ENCODE measurements at places on chromosomes 3 and 15.

GRCh38 chr3:134432236-134432635 lies 53.5 kb downstream of the ANAPC13 start:
- DNase-seq: no peak

- no peak for DNase-seq
These were observed 2.8 kb downstream of the NISCH start for GRCh38 chr3:52458031-52458760.

DNA sequence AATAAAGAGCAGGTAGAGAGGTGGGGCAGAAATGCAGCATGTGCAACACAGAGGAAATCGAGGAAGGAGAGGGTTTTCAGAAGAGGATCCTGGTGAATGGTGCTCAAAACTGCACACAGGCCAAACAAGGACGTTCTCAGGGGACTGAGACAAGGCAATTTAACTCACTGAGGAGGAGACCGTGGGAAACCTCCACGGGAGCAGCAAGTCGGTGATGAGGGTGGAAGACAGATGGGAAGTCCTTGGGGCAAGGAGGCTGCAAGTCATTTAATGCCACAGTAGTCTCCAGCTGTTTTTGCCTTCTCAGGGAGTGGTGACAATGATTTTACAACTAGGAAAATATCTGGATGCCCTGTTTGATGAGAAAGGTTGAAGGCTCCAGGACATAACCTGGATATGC lies 11.5 kb upstream of the PDIA5 start:
- no peak for DNase-seq

- no peak for DNase-seq
These were observed 13.9 kb upstream of the ANPEP start for GRCh38 chr15:89828281-89829145.

GRCh38 chr15:52193791-52194190 lies 2.6 kb upstream of the GNB5 start:
- DNase-seq: no peak

GRCh38 chr3:43004282-43004681 lies 25.2 kb downstream of the GASK1A start:
- DNase-seq: no peak

GRCh38 chr15:73989001-73989798 lies 2.9 kb downstream of the STOML1 start:
- DNase-seq: no peak

GRCh38 chr15:39281094-39281493 lies 299.8 kb upstream of the THBS1 start:
- no peak for DNase-seq

- DNase-seq: no peak
These were observed 66.7 kb downstream of the MYLK start for GRCh38 chr3:123817413-123817812.

- DNase-seq: no peak
These were observed 5.5 kb downstream of the ARPIN start for GRCh38 chr15:89907289-89907688.

- DNase-seq: no peak
These were observed 9.7 kb downstream of the ITIH4 start for GRCh38 chr3:52820736-52821135.

DNA sequence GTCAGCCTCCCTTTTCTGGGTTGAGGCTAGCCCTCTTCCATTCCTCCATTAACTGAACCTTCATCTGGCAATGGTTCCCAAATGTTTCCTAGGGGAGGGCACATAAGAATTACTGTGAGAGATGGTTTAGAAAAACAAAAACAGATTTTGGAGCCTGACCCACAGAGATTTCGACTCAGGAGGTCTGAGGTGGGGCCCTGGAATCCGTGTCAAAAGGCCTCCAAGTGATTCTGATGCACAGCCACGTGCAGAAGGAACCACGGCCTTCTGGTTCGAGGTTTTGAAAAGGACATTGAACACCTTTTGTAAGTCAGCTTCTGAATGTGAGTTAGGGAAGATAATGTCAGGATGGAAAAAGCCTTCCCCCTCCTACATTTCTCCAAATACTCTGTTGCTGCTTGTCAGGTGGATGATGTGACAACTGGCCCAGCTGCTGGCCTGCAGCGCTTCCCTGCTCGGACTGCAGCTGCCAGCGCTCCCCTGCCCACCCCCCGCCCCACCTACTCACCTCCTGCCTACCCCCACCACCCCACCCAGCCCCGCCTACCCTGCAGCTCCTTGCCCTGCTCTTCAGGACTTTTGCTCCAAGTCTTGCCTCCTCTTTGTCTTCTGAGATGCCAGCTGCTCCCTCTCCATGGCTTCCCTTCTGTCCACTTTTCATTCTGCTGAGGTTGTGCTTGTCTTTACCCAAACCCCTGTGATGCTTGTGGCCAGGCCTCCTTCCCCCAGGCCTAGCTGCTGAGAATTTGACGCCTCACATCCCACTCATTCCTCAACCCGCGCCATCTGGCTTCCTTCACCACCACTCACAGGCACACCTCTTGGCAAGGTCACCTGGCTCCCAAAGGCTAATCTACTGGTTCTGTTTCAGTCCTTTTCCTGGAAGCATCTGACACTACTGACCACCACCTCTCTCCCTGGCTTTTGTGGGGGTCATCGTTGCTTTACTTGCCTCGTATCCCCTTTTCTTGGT lies 6.6 kb downstream of the EHD4 start:
- DNase-seq: no peak

DNA sequence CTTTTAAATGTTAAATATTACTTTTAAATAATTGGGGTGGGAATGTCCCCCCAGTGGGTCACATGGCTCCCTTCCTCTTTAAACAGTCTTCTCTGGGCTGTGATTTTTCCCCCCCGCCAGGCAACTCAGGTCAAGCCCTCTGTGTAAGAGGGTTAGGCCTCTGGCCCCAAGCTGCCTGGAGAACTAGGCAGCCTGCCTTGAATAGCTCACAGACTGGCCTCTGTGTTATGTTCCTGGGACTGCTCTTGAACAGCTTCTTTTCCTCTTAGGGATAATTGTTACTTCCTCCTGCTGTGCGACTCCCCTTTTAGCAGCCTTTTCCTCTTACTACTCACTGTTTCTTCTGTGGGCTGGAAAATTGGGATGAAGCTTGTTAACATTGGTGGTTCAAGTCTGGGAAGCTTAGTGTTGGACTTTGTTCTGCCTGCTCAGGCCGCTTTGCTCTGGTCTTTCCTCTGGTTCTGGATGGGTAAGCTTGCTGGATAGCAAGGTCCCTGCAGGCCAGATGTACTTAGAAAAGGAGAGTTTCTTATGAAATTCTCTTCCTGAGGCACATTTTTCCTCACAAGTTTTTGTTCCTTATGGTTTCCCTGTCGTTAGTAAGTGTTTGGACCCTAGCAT lies 2.2 kb downstream of the TEX264 start:
- no peak for DNase-seq

DNA sequence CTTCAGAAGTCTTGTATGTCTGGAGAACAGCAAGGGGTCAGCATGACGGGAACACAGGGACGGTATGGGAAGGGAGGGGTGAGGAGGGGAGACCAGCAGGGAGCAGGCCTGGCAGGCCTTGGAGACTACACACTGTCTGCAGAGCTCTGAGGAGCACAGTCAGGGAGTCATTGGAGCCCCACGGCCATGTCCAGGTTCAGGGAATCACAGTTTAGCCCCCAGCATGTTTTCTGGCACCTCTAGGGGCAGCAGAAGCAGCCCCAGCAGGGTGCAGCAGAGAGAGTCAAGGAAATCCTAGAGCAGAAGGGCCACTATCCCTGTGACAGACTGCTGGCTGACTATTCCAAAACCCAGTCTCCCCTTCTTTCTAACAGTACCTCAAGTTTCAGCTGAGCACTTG lies 3.2 kb downstream of the LAMP3 start:
- DNase-seq: peak; percentile 24

DNA sequence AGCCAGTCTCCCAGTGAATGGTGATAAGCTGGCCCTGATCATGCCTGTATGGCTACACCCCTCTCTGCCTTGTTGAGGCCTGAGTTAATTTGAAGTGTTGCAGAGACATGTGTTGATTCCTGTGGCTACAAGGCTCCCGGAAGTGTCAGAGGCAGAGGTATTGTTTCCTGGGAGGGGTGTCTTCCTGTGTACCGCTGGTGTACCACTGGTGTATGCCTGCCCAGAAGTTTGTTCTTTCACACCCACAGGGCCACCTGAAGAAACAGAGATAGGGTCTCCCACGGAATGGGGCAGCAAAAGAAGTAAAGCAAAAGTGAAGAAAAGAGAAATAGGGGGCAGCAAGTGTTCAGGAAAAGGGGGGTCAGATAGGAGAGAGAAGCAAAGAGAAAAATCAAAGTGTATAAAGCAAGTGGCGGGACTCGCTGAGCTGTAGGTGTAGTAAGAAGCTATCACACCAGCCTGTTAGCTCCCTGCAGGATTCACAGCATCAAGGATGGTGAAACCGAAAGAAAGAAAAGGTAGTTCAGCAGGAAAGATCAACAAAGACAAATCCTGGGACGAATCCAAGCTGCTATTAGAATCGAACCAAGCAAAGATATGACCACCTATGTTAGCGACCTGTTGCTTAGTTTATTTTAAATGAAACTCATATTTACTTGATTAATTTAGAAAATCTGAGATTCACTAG lies 36.6 kb upstream of the CD47 start:
- DNase-seq: peak; percentile 81

DNA sequence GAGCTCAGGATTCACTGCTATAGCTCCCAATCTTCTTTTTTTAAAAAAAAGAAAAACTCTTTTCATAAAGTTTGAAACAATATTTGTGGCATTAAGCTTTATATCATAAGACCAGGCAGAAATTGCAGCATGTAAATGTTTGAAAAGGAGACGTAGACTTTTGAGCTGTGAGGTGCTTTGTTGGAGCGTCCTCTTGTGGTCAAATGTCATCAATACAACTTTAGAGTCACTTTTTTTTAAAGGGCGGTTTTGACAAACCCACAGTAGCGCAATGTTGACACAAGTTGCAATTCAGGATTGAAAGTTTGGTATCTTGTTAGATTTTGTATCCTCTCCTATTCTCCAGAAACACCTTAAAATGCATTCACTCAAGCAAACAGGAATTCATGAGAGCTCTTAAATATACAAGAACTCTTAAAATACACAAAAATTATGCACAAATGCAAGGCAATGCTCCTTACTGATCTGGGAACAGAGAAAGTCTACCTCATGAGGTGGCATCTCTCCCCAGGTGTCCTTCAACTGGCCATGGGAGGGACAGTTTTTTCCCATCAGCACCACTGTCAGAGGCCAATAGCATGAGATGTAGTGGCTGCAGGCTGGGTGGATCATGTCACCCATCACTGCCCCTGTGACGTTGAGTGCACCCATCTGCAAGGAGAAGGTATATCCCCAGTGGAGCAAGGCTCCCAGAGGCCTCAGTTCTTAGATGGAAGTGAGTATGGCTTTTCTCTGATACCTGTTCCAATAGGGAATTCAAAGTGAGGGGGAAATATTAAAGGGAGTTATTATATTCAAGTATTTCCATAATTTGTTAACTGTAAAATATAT lies 70.7 kb downstream of the ANXA2 start:
- peak; percentile 68 for DNase-seq

DNA sequence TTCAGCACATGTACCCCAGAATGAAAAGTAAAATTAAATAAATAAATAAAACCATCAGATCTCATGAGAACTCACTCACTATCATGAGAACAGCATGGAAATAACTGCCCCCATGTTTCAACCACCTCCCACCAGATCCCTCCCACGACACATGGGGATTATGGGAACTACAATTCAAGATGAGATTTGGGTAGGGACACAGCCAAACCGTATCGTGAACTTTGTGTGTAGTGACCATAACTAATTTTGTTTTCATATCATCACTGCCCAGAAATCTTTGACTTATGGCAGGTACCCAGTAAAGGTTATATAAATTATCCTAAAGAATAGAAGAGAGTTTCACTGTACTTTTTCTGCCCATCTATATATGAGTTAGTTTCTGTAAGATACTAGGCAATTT lies 766.5 kb downstream of the ROBO1 start:
- no peak for DNase-seq

GRCh38 chr3:58620421-58620820 lies 43.2 kb upstream of the FAM107A start:
- DNase-seq: no peak

All from CD4-positive, alpha-beta T cell treated with Interferon alpha-2 for 1 hour (primary cell).